ENCODE measurements at places on chromosomes 3 and 15.

DNA sequence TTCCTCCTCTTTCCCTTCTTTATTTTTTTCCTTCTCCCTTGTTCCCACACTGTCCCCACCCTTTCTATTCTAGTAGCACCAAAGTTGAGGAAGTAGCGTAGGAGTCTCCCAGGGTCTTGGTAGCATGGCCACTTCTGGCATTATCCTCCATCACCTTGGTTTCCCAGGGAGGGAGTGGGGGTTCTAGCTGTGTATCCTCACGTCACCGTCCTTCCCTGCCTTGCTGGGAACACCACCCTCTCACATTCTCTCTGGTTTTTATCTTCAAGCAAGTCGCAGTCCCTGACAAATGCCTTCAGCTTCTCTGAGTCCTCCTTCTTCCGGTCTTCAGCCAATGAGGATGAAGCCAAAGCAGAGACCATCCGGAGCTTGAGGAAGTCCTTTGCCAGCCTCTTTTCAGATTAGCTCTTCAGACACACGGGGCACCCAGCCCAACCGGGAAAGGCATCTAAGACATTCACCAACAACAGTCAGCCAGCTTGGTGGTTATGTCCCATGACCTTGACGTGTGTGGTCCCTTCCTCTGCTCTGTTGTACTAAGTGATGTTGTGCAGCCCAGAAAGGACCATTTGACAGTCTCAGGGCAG is 31.6 kb upstream of the TIMP4 start:
- DNase-seq = no peak

DNA sequence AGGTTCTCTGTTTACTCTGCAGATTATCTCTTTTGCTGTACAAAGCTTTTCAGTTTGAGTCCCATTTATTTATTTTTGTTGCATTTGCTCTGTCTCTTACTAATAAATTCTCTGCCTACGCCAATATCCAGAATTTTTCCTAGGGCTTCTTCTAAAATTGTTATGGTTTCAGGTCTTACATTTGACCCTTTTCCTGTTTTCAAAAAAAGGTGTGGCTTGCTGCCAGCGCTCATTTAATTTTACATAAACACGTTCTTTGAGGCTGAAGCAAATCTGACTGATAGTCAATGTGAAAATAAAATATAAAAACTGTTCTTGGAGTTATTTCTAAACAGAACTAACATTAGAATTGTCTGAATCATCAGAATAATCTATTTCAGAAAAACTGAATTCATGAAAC is 32.1 kb downstream of the DCBLD2 start:
- no peak for DNase-seq

DNA sequence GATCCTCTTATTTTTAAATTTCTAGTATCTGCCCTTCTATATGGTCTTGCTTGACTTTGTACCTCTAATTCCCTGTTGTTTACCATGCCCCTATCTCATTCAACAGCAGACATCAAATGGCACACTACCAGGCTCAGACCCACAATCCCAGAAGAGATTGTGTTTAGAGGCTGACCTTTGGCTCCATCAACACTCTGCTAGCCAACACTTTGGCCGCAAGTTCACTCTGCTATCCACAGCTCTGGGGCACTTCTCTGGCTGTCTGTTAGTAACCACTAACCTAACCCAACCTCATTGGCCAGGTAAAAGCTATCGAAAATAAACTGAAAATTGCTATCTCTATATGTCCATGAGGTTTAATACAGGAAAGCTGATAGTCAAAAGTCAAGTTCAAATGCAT is 646.0 kb upstream of the CCDC54 start:
- no peak for DNase-seq

DNA sequence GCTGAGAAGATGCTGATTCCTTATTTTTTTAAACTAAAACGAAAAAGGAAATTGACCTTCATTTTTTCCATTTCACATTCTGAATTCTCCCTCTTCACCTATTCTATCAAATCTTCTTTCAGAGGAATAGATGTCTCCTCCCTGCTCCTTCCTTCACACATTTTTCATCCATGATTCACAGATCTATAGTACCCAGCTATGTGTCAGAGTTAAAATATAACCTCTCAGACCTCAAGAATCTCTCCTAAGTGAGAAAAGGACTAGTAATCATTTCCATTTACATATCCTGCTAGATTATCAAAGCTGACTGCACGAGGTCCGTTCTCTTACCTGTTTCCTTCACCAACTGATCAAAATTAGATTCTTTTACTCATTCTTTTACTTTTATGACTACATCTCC is 1297.6 kb upstream of the ALCAM start:
- DNase-seq = no peak

DNA sequence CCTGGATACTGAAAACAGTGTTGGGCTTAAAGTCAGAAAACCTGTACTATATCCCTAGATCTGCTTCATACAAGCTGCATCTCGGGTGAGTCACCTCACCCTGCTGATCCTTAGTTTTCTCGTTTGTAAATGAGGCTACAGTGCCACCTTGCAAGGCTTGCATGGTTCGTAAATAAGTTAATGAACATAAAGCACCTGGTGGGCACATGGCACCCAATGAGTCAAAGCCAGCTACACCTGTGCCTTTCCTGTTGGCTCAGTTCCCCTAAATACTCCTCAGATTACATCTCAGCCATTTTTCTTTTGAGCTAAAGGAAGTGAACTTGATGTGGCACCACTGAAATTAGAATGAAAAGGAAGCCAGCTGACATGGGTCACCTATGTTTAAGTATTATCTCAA is 26.5 kb downstream of the RTP1 start:
- no peak for DNase-seq

- DNase-seq = no peak
Measured at GRCh38 chr15:40925863-40926658, 3.1 kb upstream of the DLL4 start.

- DNase-seq = no peak
Measured at GRCh38 chr3:149442851-149443544, 31.5 kb upstream of the TM4SF4 start.

- DNase-seq = no peak
Measured at GRCh38 chr15:55112706-55113105, 84.0 kb downstream of the RSL24D1 start.

Data from bone marrow (tissue), 2 donors.